Stimulated activated effector memory CD8-positive, alpha-beta T cell treated with anti-CD3 and anti-CD28 coated beads, Interleukin-12 subunit alpha, Interleukin-12 subunit beta, amount 100 ng/mL, for 72 hours (primary cell): ENCODE measurements at places on chromosomes 6 and 20.

- no peak for DNase-seq
Observed at GRCh38 chr20:56518126-56518525, 6.4 kb upstream of the FAM209A start.

DNA sequence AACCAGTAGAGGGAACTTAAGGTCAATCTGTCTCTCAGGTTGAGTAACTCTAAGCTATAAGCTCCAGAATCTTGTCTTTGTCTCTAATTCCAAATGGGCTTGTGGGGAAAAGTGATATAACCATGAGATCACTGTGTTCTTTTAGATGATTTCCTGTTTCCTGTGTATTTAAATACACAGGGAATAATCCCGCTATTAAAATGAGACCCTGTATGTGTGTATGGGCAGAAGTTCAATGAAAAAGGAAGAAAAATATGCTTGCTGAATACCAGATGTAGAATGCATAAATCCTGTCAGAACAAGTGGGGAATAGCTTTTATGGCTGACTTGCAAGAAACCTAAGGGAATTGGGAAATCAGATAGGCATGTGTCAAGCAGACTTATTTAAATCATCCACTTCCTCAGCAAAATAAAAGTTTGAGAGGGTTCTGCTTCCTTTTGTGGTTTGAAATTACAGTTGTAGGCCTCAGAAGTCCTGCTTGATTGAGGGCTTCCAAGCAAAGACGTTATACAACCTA lies 164.7 kb upstream of the PDE7B start:
- no peak for DNase-seq

- DNase-seq = no peak
Observed at GRCh38 chr6:28603891-28604290, 78.2 kb downstream of the GPX5 start.

DNA sequence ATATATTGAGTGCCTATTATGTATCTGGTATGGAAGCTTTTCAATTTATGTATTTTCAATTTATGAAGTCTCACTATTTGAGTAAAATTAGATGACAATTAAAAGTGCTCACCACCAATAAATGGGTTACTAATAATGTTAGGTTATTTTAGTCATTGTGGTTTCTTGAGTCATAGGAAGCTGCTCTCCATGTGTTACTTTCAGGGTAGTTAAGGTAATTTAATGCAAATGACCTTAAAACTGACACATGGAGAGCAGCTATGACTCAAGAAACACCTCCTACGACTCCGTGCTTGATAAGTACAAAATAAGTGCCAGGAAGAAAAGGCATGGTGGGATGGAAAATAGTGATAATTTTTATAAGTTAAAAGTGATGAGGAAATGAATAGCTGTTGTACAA lies 16.5 kb upstream of the TINAG start:
- no peak for DNase-seq

- DNase-seq = no peak
Observed at GRCh38 chr20:25129908-25130307, 48.0 kb upstream of the VSX1 start.

GRCh38 chr6:158647501-158647900 lies 2.4 kb upstream of the SYTL3 start:
- no peak for DNase-seq
